Right ventricle myocardium inferior (tissue), 1 donor: ENCODE measurements at places on chromosomes 16 and 17. TPM values are rescaled to one million over a fixed set of nuclear protein-coding genes. Genes with fewer than 3 reads are reported as not detected.

Gene RDM1
- not detected for total RNA-seq

GRCh38 chr17:54903375-54903774 is 2.7 kb downstream of the TOM1L1 start:
- peak; percentile 76 for DNase-seq

- peak; percentile 80 for DNase-seq
Measured at GRCh38 chr17:1762233-1762900, 507 bp downstream of the SERPINF1 start.

Gene CORO6
- total RNA-seq, result 93.2 TPM

- DNase-seq, result peak; percentile 76
Measured at GRCh38 chr17:16415031-16415924, at the start of gene TRPV2. TSS of gene TRPV2 (plus strand) at chr17:16415571. CDS start at chr17:16417669, 2,098 bp downstream.

- peak; percentile 82 for DNase-seq
Measured at GRCh38 chr16:87464691-87465300, 28.0 kb downstream of the ZCCHC14 start.

Gene CDH8
- total RNA-seq, result not detected

Gene KRT36
- total RNA-seq, result not detected

DNA sequence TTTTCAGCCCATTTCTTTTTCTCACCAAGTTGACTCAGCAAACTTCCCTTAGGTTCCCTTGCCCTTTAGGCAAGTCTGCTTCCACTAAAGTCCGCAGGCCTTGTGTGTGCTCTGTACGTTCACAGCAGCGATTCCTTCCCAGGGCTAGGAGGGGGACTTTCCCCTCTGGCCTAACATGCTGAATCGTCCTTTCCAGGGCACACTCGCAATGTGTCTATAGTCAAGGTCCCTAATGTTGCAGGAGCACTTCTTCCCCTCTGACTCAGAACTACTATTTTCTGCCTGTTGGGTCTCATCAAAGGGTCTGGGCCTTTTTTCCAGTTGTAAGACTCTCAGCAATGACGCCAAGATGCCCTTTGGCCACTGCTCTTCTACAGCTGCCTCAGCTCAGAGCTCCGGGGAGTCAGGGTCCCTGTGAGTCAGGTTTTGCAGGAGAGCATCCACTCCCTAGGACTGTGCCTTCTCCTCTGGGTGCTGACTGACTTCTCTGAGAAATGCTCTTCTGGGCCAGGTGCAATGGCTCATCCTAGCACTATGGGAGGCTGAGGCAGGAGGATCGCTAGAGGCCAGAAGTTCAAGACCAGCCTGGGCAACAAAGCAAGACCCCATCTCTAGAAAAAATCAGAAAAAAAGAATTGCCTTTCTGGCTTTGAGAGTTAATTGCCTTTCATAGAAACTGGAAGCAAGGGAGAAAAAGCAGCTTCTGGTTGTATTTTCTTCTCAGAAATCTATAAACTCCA is 64.4 kb upstream of the TBX2 start:
- no peak for DNase-seq

DNA sequence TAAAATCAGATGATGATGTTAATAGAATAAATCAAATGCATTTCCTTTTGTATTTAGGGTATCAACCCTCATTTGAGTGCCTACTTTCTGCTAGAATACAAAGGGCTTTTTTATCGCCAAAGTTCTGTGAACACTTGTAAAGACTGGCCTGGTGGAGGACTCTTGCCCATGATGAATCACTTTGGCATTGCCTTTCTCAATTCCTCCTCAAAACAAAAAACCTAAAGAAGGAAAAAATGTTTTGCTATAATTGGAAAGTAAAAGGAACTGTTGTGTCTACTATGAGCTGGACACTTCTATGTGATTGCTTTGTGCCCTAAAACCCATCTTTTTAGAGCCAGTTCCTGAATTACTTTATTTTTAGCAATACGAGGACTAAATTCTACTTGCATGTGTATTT is 13.0 kb upstream of the DHRS11 start:
- no peak for DNase-seq

GRCh38 chr16:58499615-58500351 is at the start of gene NDRG4:
TSS of gene NDRG4 (plus strand) at chr16:58500143. CDS start at chr16:58500249, 106 bp downstream.
- DNase-seq, result no peak

DNA sequence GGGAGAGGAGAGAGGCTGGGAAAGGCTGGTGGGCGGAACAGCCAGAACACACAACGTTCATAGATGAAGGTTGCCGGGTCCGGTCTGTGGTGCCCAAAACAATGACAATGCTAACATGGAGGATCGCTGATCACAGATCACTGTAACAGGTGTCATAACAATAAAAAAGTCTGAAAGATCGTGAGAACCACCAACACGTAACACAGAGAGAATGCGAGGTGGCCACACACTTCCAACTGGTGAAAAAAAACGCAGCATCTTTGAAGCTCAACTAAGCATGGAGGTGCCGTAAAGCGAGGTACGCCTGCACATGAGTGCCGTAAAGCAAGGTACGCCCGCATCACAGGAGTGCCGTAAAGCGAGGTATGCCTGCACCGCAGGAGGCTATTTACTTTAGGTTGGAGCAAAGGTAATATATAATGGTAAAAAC is 42.3 kb downstream of the ABR start:
- no peak for DNase-seq

Gene KRTAP4-3
- total RNA-seq, result not detected

DNA sequence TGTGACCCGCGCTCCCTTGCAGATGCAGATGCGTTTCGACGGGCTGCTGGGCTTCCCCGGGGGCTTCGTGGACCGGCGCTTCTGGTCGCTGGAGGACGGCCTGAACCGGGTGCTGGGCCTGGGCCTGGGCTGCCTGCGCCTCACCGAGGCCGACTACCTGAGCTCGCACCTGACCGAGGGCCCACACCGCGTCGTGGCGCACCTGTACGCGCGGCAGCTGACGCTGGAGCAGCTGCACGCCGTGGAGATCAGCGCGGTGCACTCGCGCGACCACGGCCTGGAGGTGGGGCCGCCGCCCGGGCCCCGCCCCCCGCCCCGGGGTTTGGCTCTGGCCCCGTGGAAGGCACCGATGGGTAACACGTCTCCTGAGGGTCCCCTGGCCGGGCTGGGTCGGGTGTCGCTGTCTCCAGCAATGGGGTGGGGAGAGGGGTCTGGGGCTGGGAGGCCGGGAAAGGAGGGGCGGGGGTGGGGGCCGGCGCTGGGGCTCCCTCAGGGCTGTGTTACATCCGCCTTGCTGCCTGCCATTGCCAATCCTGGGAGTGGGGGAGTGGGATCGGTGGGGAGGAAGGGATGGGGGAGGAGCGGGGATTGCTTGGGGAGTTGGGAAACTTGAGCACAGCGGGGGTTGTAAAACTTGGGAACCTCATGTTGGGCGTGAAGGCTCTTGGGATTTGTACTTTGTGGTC is 737 bp downstream of the NUDT16L1 start:
- DNase-seq, result no peak

DNA sequence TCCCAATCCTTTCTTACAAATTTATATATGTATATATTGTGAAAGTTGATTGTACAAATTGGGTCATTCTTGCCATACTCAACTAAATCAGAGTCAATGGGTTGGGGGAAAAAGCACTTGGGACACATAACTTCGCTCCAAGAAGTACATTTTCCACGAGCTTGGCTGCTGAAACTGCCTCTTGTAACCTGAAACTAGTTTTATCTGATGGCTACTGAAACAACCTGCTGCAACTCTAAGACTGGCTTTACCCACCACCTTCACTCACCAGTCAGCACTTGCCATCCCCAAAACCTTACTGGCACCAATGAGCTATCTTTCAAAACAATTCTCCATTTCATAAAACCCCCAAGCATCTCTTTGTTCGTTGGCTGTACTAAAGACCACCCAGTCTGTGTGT is 14.5 kb upstream of the MYCBPAP start:
- no peak for DNase-seq

GRCh38 chr16:1443403-1443973 is 868 bp downstream of the CCDC154 start:
- DNase-seq, result no peak

GRCh38 chr17:75110234-75110937 is 617 bp downstream of the ARMC7 start:
- DNase-seq, result no peak

DNA sequence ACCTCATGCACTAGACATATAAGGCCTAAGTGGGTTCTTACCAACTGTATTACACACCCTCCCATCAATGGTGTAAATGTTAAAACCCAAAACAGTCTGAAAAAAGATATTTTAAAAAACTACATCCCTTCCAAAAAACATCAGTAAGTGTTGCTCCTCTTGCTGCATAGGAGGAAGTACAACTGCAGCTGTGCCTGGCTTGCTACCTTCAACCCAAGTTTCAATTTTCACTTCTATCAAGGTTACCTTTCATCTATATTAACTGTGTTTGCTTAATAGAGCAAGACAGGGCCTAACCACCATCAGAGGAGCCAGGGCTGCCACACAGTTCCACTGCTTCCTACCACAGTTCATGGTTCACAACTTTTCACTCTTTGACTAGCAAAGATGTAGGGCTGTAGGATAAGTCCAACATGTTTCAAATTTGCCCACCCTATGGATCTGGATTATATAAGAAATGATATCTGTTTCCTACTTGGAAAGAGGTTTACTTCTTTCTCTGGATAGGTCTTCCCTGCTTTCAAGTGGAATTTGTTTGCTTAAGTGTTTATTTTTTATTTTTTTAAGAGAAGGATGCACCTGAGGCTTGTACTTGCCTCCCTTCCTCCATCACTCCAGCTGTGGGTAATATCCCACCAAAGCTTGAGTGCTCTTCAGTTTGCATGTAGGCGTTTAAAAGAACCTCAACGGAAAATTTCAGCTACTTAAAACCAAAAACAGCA is 56.7 kb downstream of the GRB7 start:
- DNase-seq, result no peak

- DNase-seq, result no peak
Measured at GRCh38 chr17:42647778-42648177, 11.3 kb upstream of the TUBG2 start.

Gene PCTP
- 21.9 TPM for total RNA-seq

DNA sequence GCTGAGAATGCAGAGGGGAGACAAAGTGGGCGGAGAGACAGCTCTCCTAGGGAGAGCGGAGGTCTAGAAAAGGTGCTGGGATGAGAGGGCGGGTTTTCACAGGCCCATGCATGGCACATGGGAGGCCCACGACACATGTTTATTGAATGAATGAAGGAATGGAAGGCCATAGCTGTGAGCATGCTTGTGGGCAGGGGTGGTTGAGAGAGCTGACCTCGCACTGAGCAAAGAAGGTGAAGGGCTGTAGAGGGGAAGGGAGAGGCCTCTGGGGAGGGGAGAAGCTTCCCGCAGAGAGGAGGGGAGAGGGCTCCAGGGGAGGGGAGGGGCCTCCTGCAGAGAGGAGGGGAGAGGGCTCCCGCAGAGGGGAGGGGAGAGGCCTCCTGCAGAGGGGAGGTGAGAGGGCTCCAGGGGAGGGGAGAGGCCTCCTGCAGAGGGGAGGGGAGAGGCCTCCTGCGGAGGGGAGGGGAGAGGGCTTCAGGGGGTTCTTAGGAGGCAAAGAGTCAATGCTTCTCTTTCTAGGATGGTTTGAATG is 27.3 kb downstream of the SDK2 start:
- DNase-seq, result no peak

Gene TUBB3
- 2.8 TPM for total RNA-seq

GRCh38 chr17:67276075-67276474 is 31.1 kb upstream of the HELZ start:
- DNase-seq, result no peak

DNA sequence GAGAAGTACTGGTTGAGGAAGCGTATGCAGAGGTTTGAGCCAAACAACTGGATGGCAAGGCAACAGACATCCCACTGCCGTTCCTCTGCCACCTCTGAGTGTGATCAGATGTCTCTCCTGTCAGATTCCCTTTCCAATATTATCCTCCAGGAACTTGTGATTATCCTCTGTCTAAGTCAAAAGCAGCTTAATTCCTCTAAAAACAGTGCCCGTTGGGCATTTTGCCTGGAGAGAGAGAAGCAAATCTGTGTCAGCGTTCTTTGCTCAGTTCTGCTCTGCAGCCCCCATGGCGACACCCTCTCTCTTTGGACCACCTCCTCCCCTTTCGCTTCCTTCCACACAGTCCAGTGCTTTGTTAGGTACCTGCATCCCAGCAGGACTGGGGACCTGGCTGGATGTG is 56.1 kb upstream of the TBX2 start:
- DNase-seq, result no peak

- DNase-seq, result no peak
Measured at GRCh38 chr17:9174779-9175574, 153.7 kb downstream of the NTN1 start.

Gene ADAP2
- total RNA-seq, result 8.6 TPM

Gene TMEM114
- total RNA-seq, result not detected

DNA sequence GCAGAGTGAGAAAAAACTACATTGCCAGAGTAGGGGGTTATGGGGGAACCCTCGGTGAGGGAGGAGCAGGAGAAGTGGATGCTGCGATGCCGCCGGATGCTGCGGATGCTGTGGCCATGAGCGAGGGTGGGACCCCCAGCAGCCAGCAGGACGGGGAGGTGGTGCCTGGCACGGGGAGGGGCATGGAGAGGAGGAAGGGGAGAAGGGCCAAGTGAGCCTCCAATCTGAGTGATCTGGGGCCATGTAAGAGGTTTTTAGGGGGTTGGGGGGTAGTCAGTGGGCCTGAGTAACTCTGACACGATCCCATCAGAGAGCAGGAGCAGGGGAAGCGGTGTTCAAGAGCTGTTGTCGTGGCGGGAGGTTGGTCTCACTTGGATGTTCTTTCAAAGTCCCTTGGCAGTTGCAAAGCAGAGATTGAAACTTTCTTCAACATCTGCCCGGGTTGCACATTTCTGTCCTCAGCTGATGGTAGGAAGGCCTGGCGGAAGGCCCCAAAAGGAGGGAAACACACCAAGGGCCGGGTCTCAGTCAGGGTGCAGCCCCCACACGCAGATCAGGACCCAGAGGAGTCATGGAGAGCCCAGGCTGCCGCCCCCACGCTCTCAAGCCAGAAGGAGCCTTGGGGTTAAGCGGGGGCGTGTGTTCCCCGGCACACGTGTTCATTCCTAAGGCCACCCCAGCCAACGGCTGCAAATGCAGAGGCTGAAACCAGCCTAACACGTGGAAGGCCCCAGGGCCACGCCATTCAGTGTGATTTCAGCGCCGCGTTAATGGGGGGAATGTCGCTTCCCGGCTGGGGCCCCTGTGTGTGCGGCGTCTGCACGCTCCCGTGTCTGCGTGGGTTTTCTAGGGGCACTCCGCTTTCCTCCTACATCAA is 81.7 kb downstream of the ZDHHC7 start:
- peak; percentile 68 for DNase-seq

Gene RTN4RL1
- 3.2 TPM for total RNA-seq
